ENCODE measurements at places on chromosomes 2 and 18. TPM values are rescaled to one million over a fixed set of nuclear protein-coding genes. Genes with fewer than 3 reads are reported as not detected.

Gene CPLX4
- total RNA-seq, result not detected

DNA sequence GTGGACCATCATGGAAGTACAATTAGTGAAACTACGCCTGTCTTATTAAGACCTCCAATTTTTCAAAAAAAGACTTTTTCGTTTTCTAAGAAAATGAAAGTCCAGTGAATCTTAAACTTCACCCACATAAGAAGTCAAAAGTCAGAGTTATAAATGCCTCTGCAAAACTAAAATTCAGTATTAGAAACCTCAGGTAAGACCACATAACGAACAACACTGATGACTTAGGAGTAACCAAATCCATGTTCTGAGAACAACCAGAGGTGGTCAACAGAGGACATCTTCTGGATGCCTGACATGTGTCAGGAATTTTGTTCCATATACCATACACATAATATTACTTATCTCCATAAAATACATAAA, 62.4 kb downstream of the RPL31 start:
- H3K4me3 ChIP-seq, result no peak overlapping the region
- H3K27ac ChIP-seq, result no peak overlapping the region
- peaks cover 9% of the 10 kb centered on the region for H3K27me3 ChIP-seq
- H3K4me1 ChIP-seq, result peaks cover 4% of the 10 kb centered on the region
- DNase-seq, result no peak
- no peaks in the 10 kb centered on the region for H3K36me3 ChIP-seq

DNA sequence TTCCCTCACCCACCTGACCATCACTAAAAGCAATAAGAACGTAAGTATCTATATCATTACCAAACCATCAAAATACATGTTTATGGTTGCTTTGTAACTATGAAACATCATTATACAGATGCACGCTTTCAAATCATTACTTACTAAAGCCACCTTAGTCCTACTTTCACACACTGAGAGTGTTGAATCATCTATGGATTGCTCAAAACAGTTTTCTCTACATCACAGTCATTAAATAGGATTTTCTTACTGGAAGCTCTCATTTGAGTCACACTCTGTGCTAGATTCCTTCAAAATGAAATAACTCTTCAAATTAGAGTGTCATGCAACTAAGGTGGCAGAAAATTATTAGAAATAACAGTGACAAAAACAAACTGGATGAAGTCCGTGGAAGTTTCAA, 878.4 kb downstream of the CPS1 start:
- no peak overlapping the region for H3K4me3 ChIP-seq
- no peak for DNase-seq
- H3K27me3 ChIP-seq, result no peaks in the 10 kb centered on the region
- no peaks in the 10 kb centered on the region for H3K36me3 ChIP-seq

- peaks cover 9% of the 10 kb centered on the region for H3K36me3 ChIP-seq
- no peak for DNase-seq
- no peak overlapping the region for H3K27ac ChIP-seq
Measured at GRCh38 chr2:32455816-32456215, 99.0 kb downstream of the BIRC6 start.

Gene LRRTM4
- total RNA-seq, result not detected

GRCh38 chr2:118764855-118765254, 82.6 kb downstream of the EN1 start:
- H3K27me3 ChIP-seq, result peaks cover 59% of the 10 kb centered on the region
- no peak overlapping the region for H3K4me3 ChIP-seq
- no peaks in the 10 kb centered on the region for H3K36me3 ChIP-seq
- H3K27ac ChIP-seq, result no peak overlapping the region

Gene NGEF
- total RNA-seq, result not detected

Gene DSC1
- total RNA-seq, result 0.15 TPM

GRCh38 chr18:23114911-23115310, 20.4 kb upstream of the CABLES1 start:
- DNase-seq, result no peak
- no peaks in the 10 kb centered on the region for H3K36me3 ChIP-seq
- peaks cover 16% of the 10 kb centered on the region for H3K27me3 ChIP-seq

Gene CXCR4
- 1,189 TPM for total RNA-seq

DNA sequence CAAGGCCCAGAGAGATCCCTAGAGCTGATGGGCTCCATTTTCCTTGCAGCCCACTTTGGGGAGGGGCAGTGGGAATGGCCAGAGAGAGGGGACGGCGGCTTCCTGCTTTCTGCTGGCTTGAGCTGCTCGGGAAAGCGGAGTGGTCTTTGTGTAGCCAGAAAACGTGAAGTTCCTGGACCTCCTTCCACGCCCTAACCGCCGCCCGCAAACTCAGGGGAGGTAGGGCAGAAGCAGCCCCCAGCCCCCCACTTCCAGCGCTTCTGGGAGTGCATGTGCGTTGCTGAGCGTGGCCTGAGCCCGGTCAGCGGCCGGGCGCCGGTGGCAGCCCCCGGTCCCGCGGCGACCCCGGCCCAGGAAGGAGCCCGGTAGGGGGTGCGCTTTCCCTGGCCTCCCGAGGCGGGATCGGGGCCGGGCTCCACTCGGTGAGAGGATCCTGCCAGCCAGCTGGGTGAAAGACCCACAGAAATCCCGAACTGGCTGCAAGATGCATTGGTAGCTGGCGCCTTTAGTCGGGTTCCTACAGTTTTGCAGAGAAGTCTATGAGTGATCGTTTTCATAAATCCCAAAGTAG, 25.3 kb upstream of the BOD1L2 start:
- peaks cover 2% of the 10 kb centered on the region for H3K36me3 ChIP-seq
- peaks cover 3% of the 10 kb centered on the region for H3K4me1 ChIP-seq
- DNase-seq, result no peak
- H3K27ac ChIP-seq, result no peak overlapping the region
- peak overlapping the region; percentile 33 for H3K4me3 ChIP-seq

Gene PDE1A
- not detected for total RNA-seq

Gene CRACDL
- 0.29 TPM for total RNA-seq

DNA sequence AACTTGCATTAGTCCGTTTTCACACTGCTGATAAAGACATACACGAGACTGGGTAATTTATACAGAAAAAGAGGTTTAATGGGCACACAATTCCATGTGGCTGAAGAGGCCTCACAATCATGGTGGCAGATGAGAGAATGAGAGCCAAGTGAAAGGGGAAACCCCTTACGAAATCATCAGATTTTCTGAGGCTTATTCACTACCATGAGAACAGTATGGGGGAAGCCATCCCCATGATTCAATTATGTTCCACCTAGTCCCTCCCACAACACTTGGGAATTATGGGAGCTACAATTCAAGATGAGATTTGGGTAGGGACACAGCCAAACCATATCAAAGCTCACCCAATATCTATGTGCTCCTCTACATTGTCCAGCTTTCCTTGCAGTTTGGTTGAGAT, 16.0 kb upstream of the SERPINE2 start:
- H3K36me3 ChIP-seq, result no peaks in the 10 kb centered on the region
- no peak overlapping the region for H3K27ac ChIP-seq
- DNase-seq, result no peak
- peaks cover 31% of the 10 kb centered on the region for H3K27me3 ChIP-seq
- H3K4me3 ChIP-seq, result no peak overlapping the region
- H3K4me1 ChIP-seq, result no peaks in the 10 kb centered on the region

- peaks cover 6% of the 10 kb centered on the region for H3K4me1 ChIP-seq
- no peaks in the 10 kb centered on the region for H3K36me3 ChIP-seq
- peaks cover 18% of the 10 kb centered on the region for H3K27me3 ChIP-seq
- H3K27ac ChIP-seq, result no peak overlapping the region
- H3K4me3 ChIP-seq, result peak overlapping the region; percentile 4
Measured at GRCh38 chr2:206989311-206989710, 50.0 kb downstream of the CPO start.

- H3K27ac ChIP-seq, result peak overlapping the region; percentile 97
- peak; percentile 33 for DNase-seq
- no peaks in the 10 kb centered on the region for H3K27me3 ChIP-seq
- peaks cover 49% of the 10 kb centered on the region for H3K4me1 ChIP-seq
- H3K36me3 ChIP-seq, result peaks cover 2% of the 10 kb centered on the region
Measured at GRCh38 chr2:69693775-69694450, 48.0 kb upstream of the ANXA4 start.

Gene VIT
- total RNA-seq, result not detected

- no peaks in the 10 kb centered on the region for H3K27me3 ChIP-seq
- H3K4me1 ChIP-seq, result peaks cover 6% of the 10 kb centered on the region
- DNase-seq, result no peak
- H3K27ac ChIP-seq, result no peak overlapping the region
- peaks cover 2% of the 10 kb centered on the region for H3K36me3 ChIP-seq
Measured at GRCh38 chr2:200698217-200698616, 112.4 kb downstream of the AOX1 start.

Gene ITGB6
- total RNA-seq, result not detected

All from T-helper 17 cell (primary cell).